ENCODE measurements at places on chromosomes 3 and 15.

- DNase-seq = no peak
Observed at GRCh38 chr15:48671103-48672022, 25.9 kb upstream of the FBN1 start.

DNA sequence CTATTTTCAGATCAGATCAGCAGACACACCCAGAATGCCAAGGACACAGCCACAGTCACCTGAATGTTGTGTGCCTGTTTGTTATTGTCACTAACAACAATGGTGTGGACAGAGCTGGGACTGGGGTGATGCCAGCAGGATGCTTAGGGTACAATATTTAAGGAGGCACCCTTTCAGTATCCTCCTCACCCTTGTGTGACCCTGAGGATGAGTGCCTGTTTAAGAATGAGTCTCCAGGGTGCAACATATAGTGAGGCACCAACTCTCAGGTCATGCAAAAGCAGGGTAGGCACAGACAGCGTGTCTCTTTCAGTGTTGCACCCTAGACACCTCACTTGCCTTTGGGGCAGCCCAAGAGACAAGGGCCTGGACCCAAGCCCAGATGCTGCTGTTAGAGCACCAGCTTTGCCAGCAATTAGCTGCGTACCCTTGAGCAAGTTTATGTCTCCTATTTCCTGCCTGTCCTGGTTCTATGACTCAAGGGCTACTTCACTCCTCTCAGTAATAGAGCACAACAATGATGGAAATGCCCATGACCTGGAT lies 122.6 kb downstream of the AQP9 start:
- no peak for DNase-seq

- no peak for DNase-seq
Observed at GRCh38 chr3:123880998-123881561, 3.1 kb downstream of the MYLK start.

DNA sequence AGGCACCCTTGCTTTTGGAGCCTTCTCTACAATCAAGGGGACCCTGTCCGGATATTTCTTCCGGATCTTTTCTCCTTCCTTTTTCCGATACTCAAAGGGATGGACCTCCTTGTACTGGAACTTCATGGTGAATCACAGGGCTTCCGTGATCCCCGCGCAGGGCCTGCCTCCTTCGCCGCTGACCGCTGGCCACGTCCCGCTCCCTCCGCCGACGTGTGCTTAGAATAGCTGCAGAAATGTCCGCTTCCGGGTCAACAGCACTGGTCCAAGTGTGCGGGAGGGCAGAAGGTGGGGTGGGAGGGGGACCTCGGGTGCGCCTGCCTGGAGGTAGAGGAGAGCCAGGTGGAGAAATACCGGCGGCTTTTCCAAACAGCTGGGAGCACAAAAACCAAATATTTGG lies 3.0 kb upstream of the ZNF774 start:
- DNase-seq = no peak

DNA sequence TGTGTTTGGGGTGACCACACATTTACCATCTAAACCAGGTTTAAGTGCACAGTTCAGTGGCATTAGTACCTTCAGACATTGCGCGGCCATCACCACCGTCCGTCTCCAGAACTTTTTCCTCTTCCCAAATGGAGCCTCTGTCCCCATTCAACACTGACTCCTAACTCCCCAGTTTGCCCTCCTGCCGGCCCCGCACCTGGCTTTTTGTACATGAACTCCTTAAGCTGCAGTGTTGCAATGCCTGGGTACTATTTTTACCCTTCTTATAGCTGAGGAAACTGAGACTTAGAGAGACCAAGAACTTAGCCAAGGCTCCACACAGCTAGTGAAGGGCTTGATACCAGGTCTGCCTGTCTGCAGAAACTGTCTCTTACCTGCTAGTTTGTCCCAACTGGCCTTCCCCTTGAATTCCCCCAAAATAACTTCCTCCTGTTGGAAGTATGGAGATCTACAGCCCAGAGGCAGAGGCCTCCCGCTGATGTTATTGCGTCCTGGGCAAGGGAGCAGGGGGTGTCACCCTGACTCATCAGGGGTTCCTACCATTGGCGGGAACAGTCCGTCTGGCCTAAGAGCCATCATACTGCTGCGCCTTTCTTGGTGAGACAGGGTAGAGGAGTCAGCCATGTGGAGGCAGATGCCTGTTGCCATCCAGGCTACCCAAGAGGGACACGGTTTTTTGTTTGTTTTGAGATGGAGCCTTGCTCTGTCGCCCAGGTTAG lies 65.6 kb downstream of the GRIP2 start:
- no peak for DNase-seq

- DNase-seq = no peak
Observed at GRCh38 chr15:99098426-99098825, 6.5 kb upstream of the SYNM start.

- no peak for DNase-seq
Observed at GRCh38 chr3:13844286-13844685, 35.6 kb downstream of the WNT7A start.

GRCh38 chr15:79310612-79310984 lies 314 bp upstream of the TMED3 start:
- DNase-seq = no peak
